ENCODE measurements at places on chromosomes 3 and 15.

GRCh38 chr3:2802429-2802828 is 307.7 kb downstream of the IL5RA start:
- no peak for DNase-seq

DNA sequence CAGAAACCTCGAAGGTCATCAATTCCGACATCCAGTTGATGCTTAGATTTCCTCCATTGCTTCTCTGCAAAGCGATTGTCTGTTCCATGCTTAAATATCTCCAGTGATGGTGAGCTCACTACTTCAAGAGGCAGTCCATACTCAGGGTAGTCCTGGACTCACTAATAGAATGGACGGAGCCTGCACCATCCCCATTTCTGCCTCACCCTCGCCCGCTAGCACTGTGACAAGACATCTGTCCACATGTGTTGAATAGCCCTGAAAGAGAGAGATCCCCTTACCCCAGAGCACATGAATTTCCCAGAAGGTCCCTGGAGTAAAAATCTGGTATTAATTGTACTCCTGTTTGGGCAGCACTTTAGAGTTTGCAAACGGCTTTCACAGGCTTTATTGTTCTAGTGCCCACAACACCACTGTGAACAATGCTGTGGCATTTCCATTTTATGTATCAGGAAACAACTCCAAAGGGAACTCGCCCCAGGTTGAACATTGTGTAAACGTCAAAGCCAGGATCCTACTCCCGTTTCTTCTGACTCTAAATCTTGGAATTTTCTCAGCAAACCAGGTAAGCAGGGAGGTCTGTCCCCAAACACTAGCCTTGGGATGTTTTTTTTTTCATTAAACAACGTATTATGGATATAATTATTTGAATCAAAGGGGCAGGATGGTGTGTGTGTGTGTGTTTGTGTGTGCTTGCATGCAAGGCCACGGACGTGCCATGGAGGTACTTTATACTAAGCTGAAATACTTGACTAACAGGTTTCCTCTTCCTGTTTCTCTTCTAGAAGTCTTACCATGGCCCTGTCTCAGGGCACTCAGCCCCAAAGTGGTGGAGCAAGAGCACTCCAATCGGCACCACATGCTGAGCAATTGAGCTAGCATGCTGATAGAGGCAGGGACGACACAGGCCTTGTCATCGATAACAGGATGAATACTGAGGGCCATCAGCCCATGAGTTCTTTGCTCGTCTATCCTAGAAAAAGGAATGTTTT is 198.3 kb downstream of the OPA1 start:
- no peak for DNase-seq

DNA sequence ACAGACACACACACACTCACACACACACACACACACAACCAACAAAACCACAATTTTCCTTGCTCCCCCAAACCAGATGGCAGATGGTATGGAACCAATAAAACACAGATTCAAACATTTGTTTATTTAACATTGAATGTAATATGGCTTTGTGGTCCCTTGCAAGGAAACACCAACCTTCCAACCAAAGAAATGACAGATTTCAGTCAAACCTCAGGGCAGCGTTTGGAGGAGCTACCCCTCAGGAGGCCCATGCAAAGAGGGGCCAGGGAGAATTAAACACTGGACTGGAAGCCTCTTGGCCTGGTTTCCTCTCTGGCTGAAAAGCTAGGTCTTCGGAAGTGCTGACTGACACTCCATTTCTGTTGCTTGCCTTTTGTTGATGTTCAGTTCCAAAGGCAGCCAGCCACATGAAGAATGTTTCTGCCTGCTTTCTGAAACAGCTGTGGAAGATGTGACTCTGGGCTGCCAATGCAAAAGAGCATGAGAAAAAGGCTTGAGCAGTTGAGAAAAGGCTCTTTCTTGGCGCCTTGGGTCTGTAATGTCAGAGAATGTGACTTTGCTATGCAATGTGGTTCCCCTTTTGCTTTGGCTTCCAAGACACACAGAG is 296.1 kb downstream of the RPLP1 start:
- DNase-seq, result no peak

GRCh38 chr3:48614044-48614443 is 4.6 kb upstream of the UQCRC1 start:
- DNase-seq, result no peak

- peak; percentile 15 for DNase-seq
These were observed 78.6 kb upstream of the TSEN2 start for GRCh38 chr3:12405432-12406272.

DNA sequence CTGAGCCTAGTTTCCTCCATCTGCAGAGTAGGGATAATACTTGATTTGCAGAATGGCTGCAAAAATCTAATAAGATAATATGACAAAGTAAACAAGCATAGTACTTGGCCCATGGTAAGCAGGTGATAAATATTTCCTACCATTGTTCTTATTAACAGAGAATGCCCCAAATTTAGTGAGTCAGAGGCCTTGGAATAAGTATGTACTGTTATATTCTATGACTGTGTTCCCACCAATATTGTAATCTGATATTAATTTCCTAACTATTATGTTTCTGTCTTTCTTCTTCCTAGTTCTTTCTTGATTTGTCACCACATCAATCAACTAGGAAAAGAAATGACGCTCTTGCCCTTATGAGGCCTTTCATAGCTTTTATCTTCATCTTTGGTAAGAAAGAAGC is 178.4 kb upstream of the SLC2A2 start:
- DNase-seq, result no peak

DNA sequence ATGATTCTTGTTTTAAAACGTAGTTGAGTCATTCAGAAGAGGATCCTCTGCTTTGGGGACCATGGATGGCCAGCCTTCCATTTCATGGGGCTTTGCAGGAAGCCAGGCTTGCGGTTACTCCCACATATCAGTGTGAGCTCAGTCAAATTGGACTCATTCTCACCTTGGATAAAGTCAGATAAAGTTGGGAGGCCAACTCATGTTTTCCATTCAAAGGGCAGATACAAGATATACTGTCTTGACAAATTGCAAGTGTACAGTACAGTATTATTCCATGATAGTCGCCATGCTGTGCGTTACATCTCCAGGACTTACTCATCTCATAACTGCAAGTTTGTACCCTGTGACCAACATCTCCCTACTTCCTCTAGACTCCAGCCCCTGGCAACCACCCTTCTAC is 25.5 kb upstream of the B3GNT5 start:
- DNase-seq, result no peak

GRCh38 chr15:60520013-60520824 is 41.3 kb upstream of the ICE2 start:
- no peak for DNase-seq

DNA sequence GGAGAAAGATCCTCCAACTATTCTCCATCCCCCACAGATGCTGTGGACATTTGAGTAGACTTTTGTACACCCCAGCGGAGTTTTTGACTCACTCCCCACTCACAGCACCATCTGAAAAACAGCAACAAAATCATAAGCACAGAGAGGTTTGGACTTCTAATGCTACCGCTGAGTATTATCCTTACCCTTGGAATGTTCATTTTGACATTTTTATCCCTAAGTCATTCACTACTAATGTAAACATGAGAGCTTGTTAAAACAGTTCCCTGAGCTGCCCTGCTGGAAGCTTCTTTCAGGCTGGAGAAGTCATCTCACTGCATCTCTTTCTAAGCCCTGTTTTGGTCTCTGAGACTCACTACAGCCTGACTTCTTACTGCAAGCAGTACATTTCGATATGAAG is 1045.9 kb downstream of the MCTP2 start:
- DNase-seq, result no peak

GRCh38 chr3:13877911-13878280 is 2.0 kb downstream of the WNT7A start:
- no peak for DNase-seq

- DNase-seq, result no peak
These were observed 51.3 kb downstream of the ETV5 start for GRCh38 chr3:186057594-186057993.

Data from C1 segment of cervical spinal cord (tissue), 14 donors.